CD8-positive, alpha-beta memory T cell (primary cell): ENCODE measurements at places on chromosomes 16 and 17.

DNA sequence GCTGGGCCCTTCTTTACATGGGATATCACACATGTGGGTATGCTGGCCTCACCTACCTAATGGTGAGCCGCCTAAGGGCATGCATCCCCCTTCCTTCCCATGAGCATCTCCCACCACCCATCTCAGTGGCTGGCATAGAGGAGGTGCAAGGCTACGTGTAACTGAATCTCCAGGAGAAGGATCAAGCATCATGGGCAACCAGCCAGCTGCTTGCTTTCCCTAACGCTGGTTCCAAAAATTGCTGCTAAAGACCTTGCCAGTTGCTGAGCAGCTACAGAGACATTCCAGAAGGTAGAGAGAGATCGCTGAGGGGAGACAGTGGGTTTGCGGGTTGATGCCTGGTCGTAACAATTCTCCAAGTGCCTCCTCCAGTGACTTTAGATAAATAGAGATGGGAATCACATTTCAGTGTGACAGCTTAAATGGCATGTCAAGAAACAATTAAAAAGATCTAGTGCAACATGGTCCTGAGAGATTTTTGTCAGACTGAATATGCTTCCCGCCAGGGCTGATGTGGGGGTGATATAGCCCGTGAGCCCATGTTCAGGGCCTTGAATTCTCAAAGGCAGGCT lies 378.4 kb upstream of the CDH5 start:
- no peak for DNase-seq

- DNase-seq, result no peak
Observed at GRCh38 chr17:75457047-75457654, 716 bp downstream of the TMEM94 start.

- DNase-seq, result no peak
Observed at GRCh38 chr17:4842376-4842775, 9.2 kb downstream of the MINK1 start.

- DNase-seq, result no peak
Observed at GRCh38 chr16:11909653-11910545, 5.9 kb downstream of the GSPT1 start.

- no peak for DNase-seq
Observed at GRCh38 chr16:88102597-88102996, 151.4 kb downstream of the BANP start.

- DNase-seq, result no peak
Observed at GRCh38 chr16:26987597-26988010, 79.1 kb upstream of the C16orf82 start.

DNA sequence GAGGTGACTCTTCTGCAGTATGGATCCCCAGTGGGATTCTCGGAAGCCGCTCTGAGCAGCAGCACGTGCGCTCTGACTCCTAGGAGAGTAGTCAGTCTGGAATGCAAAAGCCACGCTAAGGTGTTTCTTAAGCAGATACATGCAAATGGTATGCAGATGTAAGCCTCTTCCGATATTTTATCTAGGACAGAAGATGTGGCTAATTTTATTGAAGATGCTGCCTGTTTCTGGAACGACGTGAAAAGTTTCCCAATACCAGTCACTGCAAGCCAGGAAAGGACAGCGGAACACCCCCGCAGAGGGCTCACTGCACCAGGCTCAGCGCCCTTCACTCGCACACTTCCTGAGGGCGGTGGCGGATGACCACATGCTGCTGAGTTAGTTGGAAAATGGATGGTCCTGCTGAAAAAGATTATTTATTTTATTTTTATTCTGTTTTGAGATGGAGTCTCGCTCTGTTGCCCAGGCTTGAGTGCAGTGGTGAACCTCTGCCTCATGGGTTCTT lies 10.1 kb downstream of the FADS6 start:
- no peak for DNase-seq

GRCh38 chr17:58249270-58250133 lies 11.1 kb downstream of the LPO start:
- peak; percentile 69 for DNase-seq

GRCh38 chr16:59826767-59827166 lies 1092.7 kb upstream of the GOT2 start:
- no peak for DNase-seq

GRCh38 chr16:65066651-65067050 lies 55.2 kb downstream of the CDH11 start:
- DNase-seq, result no peak

- DNase-seq, result peak; percentile 23
Observed at GRCh38 chr17:77189148-77189547, 48.4 kb downstream of the SEC14L1 start.

DNA sequence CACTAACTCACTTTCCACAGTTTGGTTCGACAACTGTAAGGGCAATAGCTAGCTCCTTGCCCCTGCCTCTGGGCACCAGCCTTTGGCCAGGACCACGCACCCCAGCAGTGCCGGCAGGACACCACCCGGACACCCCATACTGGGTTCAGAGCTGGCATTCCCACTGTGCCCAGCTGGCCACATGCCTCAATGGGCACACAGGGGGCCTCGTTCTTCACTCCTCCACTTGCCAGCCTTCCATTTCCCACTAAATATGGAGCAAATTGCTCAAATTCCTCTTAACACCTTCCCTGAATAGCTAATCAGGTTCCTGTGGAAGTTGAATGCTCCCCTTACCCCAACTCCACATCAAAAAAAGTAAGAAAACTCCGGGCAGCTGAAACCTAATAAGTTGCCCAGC lies 52.5 kb downstream of the PIPOX start:
- no peak for DNase-seq

DNA sequence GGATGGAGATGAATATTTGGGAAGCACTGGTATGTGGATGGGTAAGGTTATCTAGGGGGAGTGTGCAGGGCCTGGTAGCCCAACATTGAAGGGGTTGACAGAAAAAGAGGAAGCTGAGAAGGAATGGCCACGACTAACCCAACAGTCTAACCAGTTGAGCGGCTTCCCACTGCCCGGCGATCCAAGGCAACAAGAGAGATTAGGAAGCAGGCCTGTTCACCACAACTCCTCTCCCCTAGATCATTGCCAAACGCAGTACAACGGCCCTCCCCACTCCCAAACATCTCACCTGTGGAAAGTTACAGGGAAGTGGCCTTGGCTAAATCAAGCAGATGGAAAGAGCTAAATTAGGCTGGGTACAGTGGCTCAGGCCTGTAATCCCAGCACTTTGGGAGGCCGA lies 11.2 kb upstream of the RANGRF start:
- DNase-seq, result no peak

GRCh38 chr16:65991149-65991701 lies 375.3 kb upstream of the CDH5 start:
- no peak for DNase-seq

DNA sequence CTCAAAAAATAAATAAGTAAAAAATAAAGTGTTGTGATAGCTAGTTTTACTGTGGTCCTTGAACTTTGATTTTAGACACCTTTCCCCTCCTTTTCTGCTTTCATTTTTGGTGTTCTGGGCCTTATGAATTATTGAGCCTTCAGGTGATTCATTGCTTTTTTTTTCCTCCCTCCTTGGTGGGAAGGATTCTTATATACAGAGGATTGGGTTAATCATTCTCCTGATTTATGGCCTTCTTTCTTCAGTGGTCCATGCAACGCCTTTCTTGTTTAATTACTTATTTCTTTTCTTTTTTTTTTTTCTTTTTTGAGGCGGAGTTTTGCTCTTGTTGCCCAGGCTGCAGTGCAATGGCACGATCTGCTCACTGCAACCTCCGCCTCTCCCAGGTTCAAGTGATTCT lies 8.0 kb upstream of the MYL4 start:
- DNase-seq, result no peak

DNA sequence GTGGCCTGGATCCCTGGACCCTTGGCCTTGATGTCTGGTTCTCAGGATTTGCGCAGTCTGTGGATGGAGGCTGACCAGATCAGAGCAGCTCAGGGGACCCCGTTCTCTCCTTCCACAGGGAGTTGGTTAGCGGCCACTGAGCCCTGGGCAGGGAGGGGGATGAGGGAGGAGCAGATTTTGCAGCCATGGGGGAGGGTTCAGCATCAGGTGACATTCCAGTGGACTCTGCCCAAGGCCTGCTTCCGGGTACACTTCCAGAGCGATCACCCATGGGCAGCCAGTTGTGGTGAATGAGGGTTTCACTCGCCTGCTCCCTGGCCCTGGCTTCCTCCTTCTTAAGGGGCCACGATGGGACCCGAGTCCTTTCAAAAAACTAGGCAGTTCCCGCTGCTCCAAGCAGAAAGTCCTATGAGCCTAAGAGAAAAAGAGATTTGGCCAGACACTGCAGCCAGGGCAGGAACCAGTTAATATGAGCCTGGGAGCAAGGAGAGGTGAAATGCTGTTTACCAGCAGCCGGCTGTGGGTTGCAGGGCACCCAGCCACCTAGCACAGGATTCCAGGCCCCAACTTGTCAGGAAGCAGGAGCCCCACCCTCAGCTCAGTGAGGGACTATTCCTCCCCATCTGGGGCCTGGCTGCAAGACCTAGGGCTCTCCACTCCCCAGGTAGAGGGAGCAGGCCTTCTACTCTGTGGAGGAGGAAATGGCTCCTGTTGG lies 4.7 kb upstream of the GPRC5C start:
- no peak for DNase-seq

- no peak for DNase-seq
Observed at GRCh38 chr17:28863953-28864352, 9.1 kb downstream of the ERAL1 start.

GRCh38 chr16:23948949-23949411 lies 113.2 kb downstream of the PRKCB start:
- DNase-seq, result peak; percentile 75

GRCh38 chr16:10868596-10869469 lies 8.2 kb upstream of the CIITA start:
- DNase-seq, result no peak

- DNase-seq, result no peak
Observed at GRCh38 chr17:65956814-65957213, 235.1 kb downstream of the CEP112 start.

GRCh38 chr16:72050769-72051464 lies 3.4 kb upstream of the HP start:
- DNase-seq, result no peak

DNA sequence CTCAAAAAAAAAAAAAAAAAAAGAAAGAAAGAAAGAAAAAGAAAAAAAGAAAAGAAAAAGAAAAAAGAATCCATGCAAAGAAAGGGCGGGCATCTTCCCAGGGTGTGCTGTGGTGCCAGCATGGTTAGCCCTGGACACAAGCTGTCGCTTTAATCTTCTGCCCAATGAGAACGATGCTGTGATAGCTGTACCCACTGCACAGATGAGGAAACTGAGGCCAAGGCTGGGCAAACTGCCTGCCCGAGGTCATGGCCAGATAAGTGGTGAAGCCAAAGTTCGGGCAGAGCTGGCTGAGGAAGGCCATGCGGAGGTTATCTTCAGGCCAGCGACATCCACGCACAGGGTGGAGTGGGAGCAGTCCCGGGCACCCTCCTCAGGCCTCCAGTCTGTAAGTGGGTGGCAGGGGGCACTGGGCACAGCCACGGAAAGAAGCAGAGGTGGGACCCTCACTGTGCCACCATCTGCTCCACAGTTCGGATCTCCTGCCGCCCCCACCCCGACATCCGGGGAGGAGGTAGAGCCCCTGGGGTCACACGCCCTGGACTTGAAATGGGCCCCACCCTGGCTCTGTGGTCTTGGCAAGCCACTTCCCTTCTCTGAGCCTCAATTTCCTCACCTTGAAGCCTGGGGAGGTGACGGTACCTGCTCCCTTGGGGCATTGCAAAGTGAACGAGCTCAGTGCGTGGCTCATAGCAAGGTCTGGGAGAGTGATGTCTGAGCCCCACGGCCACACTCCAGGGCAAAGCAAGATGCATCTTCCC lies 6.5 kb downstream of the FBXL16 start:
- DNase-seq, result no peak

GRCh38 chr17:8068736-8069586 lies 18.6 kb downstream of the ALOX12B start:
- DNase-seq, result no peak

- no peak for DNase-seq
Observed at GRCh38 chr17:11853321-11854151, 143.7 kb downstream of the ZNF18 start.

GRCh38 chr17:13003454-13003851 lies 14.4 kb downstream of the ELAC2 start:
- no peak for DNase-seq

DNA sequence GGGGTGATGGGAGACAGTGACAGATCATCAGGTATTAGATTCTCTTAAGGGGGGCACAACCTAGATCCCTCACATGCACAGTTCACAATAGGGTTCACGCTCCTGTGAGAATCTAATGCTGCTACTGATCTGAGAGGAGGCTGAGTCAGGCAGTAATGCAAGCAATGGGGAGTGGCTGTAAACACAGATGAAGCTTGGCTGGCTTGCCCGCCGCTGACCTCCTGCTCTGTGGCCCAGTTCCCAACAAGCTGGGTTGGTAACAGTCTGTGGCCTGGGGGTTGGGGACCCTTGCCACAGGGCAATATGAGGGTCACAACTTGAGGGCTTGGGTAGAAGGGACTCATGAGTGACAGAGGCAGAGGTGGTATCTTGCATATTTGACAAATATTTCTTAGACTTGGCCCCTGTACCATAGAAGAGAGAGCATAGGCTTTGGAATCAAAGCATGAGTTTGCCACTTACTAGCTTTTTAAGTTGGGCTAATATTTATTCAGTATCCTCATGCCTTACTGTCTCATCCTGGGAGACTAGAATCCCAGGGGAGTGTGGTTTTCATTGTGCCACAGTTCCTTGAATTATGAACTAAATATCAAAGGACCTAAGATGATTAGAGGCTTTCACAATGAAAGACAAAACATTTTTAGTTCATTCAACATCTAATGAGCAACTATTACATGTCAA lies 133.4 kb downstream of the SPACA3 start:
- DNase-seq, result no peak

GRCh38 chr16:73068541-73069401 lies 20.8 kb upstream of the ZFHX3 start:
- no peak for DNase-seq

DNA sequence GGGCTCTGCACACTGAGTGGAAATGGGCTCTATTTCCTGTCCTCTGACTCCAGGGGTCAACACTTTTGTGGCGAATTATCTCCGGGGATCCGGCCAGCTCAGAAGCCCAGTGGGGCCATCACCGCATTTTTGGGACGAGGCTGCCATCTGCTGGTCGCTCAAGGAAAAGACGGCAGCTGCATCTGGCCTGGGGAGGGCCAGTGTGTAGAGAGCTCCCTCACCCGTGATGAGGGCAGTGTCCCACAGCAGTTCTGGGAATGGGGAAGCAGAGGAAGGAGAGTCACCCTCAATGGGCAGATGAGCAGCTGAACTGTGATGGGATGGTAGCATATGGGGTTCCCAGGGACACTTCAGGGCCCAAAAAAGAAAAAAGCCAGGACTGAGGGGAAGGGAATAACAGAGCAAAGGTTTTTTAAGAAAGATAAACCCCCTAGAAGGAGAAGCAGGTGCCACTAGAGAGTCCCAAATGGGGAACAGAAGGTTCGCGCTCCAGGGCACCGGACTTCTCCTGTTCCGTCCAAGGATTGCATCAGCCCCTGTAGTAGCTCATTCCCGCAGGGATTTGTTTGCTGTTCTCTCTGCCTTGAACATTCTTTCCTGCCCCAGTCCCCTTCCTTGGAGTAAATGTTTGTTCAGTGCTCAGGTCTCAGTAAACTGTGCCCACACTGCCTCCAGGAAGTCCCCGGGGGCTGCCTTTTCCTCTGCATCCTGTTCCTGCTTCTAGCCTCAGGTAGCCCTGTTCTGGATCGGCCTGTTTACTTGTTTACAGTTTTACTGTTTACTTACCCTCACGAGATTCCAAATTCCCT lies 9.3 kb upstream of the ABCC12 start:
- peak; percentile 45 for DNase-seq

- no peak for DNase-seq
Observed at GRCh38 chr17:56358651-56359050, 205.4 kb downstream of the ANKFN1 start.
